ENCODE measurements at places on chromosomes 5 and 9.

DNA sequence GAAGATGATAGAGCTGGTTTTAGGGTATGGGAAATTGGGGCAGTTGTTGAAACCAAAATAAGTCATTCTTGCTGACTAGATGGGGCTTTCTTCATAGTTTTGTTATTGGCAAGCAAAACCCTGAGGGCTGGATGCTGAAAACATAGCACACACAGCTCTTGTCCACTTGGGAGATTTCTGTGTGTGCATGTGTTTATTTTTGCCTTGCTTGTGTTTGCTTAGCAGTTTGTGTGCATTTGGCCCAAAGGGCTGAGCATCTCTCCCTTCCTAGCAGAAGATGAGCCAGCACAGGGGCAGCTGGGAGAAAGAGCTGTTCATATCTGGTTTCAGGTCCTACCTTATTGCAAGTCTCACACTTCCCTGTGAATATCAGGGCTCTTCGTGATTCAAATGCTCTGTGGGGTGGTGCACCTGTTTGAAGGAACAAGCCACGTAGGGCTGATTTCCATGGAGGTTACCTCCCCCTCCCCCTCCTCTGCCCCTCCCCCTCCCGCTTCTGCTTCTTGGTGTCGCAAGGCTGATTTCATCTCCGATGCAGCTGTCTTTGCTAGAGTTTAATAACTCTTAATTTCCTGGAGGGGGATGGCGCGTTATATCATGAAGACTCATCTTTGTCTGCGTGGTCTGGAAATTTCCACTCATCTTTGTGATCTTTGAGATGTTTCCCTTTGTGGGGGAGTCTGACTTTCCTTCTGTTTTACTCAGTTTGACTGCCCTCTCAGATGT lies 296.5 kb downstream of the ARHGAP26 start:
- DNase-seq, result no peak

DNA sequence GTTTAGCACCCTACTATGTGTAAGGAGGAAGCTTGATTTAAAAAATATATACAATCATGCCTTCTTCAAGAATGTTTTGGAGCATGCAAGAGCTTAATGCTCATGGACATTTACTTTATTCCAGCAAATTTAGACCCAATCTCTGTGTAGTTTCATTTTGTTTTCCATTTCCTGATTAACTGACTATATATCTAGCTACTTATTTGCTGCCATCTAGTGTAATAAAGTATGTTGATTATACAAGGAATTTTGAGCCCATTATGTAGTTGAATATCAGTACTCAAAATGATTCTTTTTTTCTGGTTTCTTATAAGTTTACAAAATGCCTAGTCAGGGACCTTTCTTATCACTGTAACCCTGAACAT lies 100.0 kb upstream of the CCDC152 start:
- DNase-seq, result no peak

DNA sequence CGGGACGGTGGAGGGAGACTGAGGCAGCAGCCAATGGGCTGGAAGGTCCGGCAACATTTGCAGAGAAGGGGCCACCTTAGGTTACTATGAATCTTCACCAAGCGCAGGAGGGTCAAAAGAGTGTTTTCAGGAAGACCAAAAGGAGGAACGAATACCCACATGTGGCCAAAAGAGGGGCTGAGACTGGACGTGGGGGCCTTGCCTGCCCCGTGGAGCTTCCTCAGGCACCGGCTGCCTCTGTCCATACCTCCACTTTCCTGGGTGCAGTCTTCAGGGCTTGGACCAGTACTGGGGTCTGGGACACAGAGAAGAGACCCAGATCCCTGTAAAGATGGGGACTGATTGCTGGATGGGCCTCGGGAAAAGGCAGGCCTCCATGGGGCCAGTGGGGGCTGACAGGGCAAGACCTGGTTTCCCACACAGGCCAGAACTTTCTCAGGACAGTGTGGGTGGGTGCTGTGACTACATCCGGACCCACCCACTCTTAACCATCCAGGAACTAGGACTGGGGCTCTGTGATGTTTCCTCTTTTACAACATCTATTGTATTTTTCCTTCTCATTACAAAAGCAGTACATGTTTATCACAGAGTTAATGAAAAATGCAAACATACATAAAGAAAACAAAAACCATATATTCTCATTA lies 294.7 kb downstream of the ZSWIM6 start:
- no peak for DNase-seq

DNA sequence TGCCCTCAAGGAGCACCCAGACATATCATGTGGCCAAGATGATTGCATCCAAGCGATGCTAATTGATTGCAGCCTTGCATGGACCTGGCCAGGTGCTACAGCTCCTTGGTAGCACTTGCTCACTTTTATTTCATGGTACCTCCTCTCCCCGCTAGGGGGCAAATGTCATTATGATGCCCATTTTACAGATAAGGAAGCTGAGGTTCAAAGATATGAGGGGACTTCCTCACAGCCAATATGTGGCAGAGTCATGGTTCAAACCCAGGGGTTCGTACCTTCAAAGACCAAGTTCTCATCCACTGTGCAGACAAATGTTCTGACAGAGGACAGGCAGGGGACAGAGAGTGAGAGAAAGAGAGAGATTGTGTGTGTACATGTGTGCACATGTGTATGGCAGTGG lies 21.9 kb upstream of the KCNMB1 start:
- no peak for DNase-seq

GRCh38 chr9:35755071-35755470 lies 995 bp upstream of the MSMP start:
- no peak for DNase-seq

GRCh38 chr9:33170464-33171415 lies 3.6 kb upstream of the B4GALT1 start:
- peak; percentile 44 for DNase-seq

DNA sequence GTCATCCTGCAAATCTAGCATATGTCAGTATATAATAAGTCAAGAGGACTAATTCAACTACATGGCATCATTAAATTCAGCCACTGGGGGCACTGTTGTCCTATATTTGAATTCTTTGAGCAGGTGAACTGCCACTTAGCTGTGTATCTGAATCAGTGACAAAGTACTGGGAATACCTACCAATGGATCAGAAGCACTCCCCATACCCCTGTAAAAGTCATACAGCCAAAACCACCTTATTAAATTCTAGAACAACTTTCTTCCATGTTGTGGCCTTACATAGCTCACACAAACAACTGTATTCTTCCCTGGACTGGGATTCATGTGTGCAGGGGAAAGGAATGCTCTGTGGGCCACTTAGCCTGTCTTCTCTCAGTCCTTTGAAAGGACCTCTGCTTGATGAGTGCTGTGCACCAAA lies 57.4 kb upstream of the PLPP6 start:
- peak; percentile 31 for DNase-seq

- no peak for DNase-seq
Measured at GRCh38 chr5:3325972-3326840, 269.4 kb upstream of the IRX1 start.

DNA sequence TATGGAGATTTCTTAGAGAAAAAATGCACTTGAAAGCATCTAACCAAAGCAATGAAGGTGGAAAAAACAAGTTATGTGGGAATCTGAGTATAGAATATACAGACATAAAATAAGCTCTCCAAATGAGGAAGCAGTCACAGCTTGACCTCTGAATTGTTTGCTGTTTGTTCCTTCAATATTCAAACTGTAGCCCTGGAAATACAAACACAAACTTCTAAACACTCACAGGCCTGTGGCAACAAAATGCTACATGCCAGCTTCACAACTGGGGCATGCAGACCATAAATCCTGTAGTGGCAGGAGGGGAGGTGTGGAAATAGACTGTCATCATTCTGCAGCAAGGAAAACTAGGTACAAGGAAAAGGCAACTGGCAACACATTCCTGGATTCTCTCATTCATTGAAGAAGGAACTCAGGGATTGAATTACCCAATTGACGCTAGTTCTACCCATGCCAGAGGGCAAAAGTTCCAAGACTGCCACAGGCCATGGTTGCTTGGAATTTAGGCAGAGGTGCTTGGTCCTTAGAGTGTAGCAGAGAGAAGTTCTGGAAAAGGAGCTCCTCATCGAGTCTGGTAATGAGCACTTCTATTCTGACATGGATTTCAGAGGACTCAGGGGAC lies 349.6 kb downstream of the PDE4D start:
- DNase-seq, result no peak

- DNase-seq, result no peak
Measured at GRCh38 chr5:18299166-18299565, 664.9 kb downstream of the TAF11L14 start.

GRCh38 chr9:79001012-79001411 lies 570.8 kb upstream of the TLE4 start:
- no peak for DNase-seq

DNA sequence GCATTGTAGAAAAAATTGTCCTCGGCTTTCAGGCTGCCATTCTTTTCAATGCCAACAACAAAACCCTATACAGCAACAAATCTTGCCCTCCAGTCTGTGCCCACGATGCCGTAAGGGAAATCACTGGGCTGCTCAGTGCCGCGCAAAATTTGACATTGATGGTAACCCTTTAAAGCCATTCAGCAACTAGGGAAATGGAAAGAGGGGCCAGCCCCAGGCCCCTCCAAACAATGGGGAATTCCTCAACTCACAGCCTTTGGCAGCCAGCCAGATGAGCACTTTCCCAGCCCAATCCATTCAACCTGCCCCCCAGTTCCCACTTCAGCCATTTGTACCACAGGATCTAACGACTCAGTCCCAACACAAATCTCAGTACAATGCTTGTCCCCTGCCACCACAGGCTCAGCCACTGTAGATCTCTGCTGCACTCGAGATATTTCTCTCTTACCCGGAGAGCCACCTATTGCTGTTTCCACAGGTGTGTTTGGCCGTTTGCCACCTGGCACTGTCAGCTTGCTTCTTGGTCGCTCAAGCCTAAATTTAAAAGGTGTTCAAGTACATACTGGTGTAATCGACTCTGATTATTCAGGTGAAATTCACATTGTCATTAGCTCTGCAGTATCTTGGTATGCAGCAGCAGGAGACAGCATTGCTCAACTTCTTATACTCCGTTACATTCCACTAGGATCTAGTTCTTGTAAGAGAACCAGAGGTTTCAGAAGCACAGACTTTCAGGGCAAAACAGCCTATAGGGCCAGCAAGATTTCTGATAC lies 103.3 kb downstream of the SYK start:
- no peak for DNase-seq

DNA sequence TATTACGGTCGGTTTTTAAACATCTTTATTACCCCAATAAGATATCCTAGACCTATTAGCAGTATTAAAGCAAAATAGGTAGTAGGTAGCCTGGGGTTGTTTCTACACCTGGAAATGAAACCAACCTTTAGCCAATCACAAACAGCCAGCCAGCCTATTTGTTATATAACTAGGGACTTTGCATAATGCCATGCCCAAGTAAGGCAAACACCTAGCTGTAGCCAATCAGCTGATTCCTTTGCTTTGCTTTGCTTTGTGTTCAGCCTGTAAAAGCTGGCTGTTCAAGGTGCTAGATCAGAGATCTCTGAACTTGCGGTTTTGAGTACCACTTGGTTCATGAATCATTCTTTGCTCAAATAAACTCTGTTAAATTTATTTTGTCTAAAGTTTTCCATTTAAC lies 46.5 kb upstream of the SETD9 start:
- DNase-seq, result no peak

Data from activated T-cell treated with anti-CD3 and anti-CD28 coated beads, Interleukin-2, amount 50 U/mL, for 1 hour (primary cell).